Fibroblast of the aortic adventitia (primary cell): ENCODE measurements at places on chromosomes 12 and 14. TPM values are rescaled to one million over a fixed set of nuclear protein-coding genes. Genes with fewer than 3 reads are reported as not detected.

DNA sequence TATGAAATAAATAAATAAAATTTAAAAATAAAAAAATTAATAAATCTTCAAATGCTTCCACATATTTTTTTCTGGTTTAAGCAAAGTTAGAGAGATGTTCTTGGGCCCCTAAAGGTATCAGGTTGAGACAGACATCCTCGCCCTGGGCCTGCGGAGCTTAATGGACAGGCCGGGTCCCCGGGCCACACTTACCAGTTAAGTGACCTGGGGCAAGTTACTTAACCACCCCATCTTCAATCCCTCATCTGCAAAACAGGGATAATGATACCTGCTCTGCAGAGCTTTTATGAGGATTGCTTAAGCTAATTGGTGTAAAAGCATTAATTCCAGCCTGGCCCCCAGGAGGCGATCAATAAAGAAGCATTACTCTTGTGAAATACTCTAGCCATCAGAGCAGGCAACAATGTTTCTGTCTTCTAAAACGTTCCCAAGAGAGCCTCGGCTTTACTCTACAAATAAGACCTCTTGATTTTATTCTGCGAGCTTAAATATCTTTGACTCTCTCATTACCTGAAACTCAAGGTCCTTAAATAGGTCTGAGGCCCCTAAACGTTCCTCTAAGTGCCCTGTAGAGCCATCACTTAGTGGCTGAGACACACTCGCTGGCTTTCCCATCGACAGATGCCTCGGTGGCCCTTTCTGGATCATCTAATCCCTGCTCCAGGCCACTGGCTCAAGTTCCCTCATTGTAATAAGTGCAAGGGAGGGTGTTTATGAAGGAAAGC, 81.1 kb upstream of the DIO3 start:
- no peak for DNase-seq

DNA sequence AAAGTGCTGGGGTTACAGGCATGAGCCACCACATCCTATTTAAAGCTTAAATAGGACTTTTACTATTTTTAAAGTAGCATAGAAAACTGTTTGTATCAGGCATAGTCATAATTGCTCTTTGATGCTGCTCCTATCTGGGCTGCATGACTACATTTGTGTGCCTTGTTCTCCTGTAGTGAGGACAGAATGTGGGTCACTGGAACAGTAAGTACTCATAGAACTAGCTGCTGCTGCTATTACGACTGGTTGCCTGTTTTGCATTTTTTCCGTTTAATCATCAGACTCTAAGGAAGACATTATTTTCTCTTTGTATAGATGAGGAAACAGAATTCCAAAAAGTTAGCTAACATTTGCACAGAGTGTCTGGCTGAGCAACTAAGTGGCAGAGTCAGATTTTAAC, 42.8 kb downstream of the ZC3H14 start:
- DNase-seq = no peak

GRCh38 chr14:96037891-96038557, 1.1 kb upstream of the C14orf132 start:
- DNase-seq = peak; percentile 76

- DNase-seq = no peak
These were observed 22.5 kb upstream of the C14orf132 start for GRCh38 chr14:96016501-96017160.

Gene DGKA
- total RNA-seq = 50.6 and 62.1 TPM in 2 replicates
